SJSA1 (cell line): ENCODE measurements at places on chromosomes 1 and 21.

- H3K27me3 ChIP-seq: peaks cover 7% of the 10 kb centered on the region; the same call in 1 of the 2 replicates
- peaks cover 15% of the 10 kb centered on the region for H3K4me1 ChIP-seq
- H3K36me3 ChIP-seq: no peaks in the 10 kb centered on the region
Measured at GRCh38 chr1:41414716-41415306, 53.6 kb downstream of the FOXO6 start.

- no peaks in the 10 kb centered on the region for H3K27me3 ChIP-seq
- H3K27ac ChIP-seq: peak overlapping the region; percentile 76
- DNase-seq: no peak
- no peak overlapping the region for H3K4me3 ChIP-seq
- peaks cover 32% of the 10 kb centered on the region for H3K36me3 ChIP-seq
Measured at GRCh38 chr1:85496941-85497582, 32.1 kb upstream of the DDAH1 start.

- no peak for DNase-seq
- no peaks in the 10 kb centered on the region for H3K4me1 ChIP-seq
- no peak overlapping the region for H3K27ac ChIP-seq
- H3K36me3 ChIP-seq: no peaks in the 10 kb centered on the region
- no peak overlapping the region for H3K4me3 ChIP-seq
Measured at GRCh38 chr1:14228677-14229076, 369.8 kb upstream of the KAZN start.

- H3K4me1 ChIP-seq: no peaks in the 10 kb centered on the region
- DNase-seq: no peak
Measured at GRCh38 chr1:46479744-46480350, 9.8 kb upstream of the DMBX1 start.

- no peaks in the 10 kb centered on the region for H3K27me3 ChIP-seq
- H3K36me3 ChIP-seq: no peaks in the 10 kb centered on the region
- no peak overlapping the region for H3K27ac ChIP-seq
- no peak overlapping the region for H3K4me3 ChIP-seq
- peaks cover 13% of the 10 kb centered on the region for H3K4me1 ChIP-seq
Measured at GRCh38 chr21:34779860-34780259, 111.1 kb downstream of the CLIC6 start.

DNA sequence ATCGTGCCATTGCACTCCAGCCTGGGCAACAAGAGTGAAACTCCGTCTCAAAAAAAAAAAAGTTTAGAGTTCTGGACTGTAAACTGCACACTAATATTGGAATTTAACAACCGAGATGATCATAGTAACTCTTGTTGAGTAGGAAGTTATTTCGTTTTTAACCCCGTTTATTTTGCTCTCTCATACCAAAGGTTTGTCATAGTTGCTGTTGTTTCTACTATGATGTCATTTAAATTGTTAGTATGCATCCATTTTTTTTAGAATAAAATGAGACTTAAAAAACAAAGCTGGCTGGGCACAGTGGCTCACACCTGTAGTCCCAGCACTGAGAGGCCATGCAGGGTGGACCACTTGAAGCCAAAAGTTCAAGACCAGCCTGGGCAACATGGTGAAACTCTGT, 49.3 kb downstream of the DOP1B start:
- peaks cover 56% of the 10 kb centered on the region for H3K4me1 ChIP-seq
- H3K27me3 ChIP-seq: no peaks in the 10 kb centered on the region
- no peak overlapping the region for H3K4me3 ChIP-seq
- H3K36me3 ChIP-seq: no peaks in the 10 kb centered on the region
- H3K27ac ChIP-seq: no peak overlapping the region
- no peak for DNase-seq

GRCh38 chr1:209265301-209265700, 318.2 kb upstream of the CAMK1G start:
- H3K27me3 ChIP-seq: no peaks in the 10 kb centered on the region
- H3K36me3 ChIP-seq: no peaks in the 10 kb centered on the region
- H3K4me3 ChIP-seq: no peak overlapping the region
- DNase-seq: no peak
- peaks cover 9% of the 10 kb centered on the region; the same call in 1 of the 2 replicates for H3K4me1 ChIP-seq

DNA sequence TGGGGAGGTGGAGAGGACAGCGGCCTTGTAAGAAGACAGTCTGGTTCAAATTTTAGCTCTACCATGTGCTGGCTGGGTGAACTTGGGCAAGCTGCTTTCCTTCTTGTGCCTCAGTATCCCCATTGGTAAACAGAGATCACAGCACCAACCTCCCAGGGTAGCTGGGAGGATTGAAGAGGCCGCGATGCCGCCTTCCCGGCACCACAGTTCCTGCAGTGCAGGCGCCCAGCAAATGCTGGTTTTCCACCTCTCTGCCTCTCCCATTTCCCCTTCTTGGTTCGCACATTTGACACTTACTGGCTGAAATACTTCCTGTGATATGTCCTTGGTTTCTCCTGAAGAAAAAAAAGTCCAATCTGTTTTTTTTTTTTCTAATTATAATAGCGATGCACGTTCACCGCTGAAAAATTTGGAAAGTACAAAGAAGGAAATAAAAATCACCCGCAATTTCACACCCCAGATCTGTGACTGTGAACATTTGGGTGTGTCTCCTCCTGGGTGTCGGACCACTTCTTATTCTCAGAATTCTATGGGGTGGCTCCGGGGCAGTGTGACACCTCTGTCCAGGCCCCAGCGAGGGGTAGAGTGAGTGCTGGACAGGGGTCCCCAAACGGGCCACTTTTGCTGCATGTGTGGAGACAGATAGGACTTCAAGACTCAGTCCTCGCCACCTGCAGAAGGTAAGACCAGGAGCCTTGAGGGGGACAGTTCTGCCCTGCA, 73.1 kb downstream of the RUNX3 start:
- no peaks in the 10 kb centered on the region for H3K36me3 ChIP-seq
- no peak overlapping the region for H3K4me3 ChIP-seq
- H3K4me1 ChIP-seq: no peaks in the 10 kb centered on the region
- H3K27me3 ChIP-seq: no peaks in the 10 kb centered on the region

DNA sequence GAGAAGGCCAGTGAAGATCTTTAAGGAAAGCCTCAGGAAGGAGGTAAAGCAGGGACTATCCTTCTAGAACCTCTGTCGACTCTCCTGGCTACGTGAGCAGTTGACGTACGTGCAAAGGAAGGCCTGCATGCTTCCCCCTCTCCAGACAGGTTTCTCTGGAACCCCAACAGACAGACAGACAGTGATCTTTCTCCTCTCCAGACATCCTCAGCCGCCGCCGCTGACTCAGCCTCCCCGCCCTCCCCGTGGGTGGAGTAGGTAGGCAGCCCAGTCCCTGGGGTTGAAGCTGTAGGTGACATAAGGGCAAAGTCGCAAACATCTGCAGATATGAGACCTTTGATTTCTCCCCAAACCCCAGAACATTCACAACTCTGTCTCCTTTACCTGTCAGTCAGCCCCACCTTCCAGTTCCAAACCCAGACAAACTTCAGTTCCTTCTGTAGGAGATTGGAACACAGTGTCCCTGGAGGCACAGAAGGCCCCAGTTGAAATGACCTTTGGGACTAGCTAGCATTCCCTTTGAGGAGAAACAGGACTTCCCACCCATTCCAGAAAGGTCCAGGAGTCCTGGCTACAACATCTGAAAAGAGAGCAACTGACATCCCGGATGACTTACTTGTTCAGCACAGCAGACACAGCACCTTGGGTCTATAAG, 146.0 kb upstream of the JUN start:
- no peak overlapping the region for H3K27ac ChIP-seq
- DNase-seq: no peak
- H3K27me3 ChIP-seq: no peaks in the 10 kb centered on the region
- peaks cover 12% of the 10 kb centered on the region for H3K4me1 ChIP-seq
- H3K4me3 ChIP-seq: no peak overlapping the region
- H3K36me3 ChIP-seq: no peaks in the 10 kb centered on the region

DNA sequence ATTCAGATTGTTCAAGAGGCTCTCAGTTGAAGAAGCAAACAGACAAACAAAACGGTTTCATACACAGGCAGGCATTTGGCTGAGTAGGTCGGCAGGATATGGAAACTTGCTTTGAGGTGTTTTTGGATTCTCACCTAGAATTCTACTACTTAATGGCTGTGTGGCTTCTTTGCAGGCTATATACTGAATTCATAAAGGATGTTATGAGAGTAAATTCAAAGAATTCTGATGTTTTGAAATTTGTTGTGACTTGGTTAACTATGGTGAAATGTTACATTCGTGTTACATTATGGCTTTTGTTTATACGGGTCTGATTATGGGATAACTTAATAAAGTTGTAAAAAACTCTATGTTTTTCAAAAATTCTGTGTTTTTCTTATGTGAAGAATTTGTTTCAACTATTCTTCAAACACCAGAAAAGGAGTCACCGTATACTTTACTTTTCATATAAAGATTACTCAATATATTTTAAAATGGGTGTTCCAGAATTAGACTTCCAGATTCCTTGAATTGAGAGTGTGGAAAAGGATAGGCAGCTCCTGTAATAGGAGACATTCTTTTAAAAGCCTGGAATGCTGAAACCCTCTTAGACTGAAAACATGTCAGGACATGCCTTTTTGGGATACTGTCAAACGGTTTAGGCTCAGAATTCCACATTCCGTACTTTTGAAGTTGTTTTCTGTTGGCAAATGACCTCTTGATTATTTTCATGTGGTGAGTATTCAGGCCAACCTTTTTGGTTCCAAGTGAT, 8.2 kb upstream of the IRF2BP2 start:
- no peak overlapping the region for H3K4me3 ChIP-seq
- no peak for DNase-seq
- peak overlapping the region; percentile 89 for H3K27ac ChIP-seq
- peaks cover 91% of the 10 kb centered on the region for H3K4me1 ChIP-seq
- H3K27me3 ChIP-seq: no peaks in the 10 kb centered on the region

- DNase-seq: no peak
- no peak overlapping the region for H3K27ac ChIP-seq
- peaks cover 20% of the 10 kb centered on the region for H3K4me1 ChIP-seq
Measured at GRCh38 chr1:152186556-152187285, 27.7 kb upstream of the RPTN start.

GRCh38 chr1:36859926-36860325, 174.4 kb downstream of the GRIK3 start:
- H3K4me3 ChIP-seq: no peak overlapping the region
- H3K4me1 ChIP-seq: no peaks in the 10 kb centered on the region
- no peaks in the 10 kb centered on the region for H3K36me3 ChIP-seq
- no peak overlapping the region for H3K27ac ChIP-seq

- no peak overlapping the region for H3K4me3 ChIP-seq
- H3K27me3 ChIP-seq: no peaks in the 10 kb centered on the region
- H3K36me3 ChIP-seq: no peaks in the 10 kb centered on the region
- DNase-seq: no peak
- H3K4me1 ChIP-seq: peaks cover 10% of the 10 kb centered on the region
Measured at GRCh38 chr1:24139222-24139489, 3.8 kb downstream of the IL22RA1 start.

DNA sequence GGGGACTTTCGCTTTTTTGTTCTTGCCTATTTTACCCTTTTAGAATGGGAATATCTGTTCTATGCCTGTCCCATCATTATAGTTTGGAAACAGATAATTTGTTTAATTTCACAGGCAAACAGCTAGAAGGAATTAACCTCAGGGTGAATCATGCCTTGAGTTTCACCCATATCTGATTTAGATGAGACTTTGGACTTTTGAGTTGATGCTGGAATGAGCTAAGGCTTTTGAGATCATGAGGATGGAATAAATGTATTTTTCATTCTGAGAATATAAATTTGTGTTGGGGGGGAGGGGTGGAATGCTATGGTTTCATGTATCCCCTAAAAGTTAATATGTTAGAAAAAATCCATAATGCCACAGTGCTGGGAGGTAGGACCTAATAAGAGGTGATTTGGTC, 56.1 kb upstream of the TACSTD2 start:
- H3K4me3 ChIP-seq: no peak overlapping the region
- no peak overlapping the region for H3K27ac ChIP-seq
- H3K4me1 ChIP-seq: no peaks in the 10 kb centered on the region
- no peaks in the 10 kb centered on the region for H3K36me3 ChIP-seq
- no peak for DNase-seq

DNA sequence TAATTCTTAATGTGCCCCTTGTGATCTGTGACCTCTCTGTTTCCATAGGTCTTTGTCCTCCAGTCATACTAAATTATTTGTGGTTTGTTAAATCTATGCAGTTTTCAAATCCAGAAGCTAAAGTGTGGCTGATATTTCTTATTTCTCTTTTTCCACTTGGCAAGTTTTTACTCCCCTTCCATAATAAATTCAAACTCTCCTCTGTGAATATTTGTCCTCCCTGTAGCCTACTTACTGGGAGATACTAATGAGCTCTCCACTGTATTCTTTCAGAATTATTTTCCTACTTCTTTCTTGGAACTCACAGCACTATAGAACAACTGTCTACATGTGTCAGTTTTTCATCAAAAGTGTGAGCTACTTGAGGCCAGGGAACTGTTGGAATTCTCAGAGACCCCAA, 430.8 kb upstream of the PTBP2 start:
- no peak for DNase-seq
- no peaks in the 10 kb centered on the region for H3K4me1 ChIP-seq
- no peaks in the 10 kb centered on the region for H3K36me3 ChIP-seq
- H3K27me3 ChIP-seq: no peaks in the 10 kb centered on the region

DNA sequence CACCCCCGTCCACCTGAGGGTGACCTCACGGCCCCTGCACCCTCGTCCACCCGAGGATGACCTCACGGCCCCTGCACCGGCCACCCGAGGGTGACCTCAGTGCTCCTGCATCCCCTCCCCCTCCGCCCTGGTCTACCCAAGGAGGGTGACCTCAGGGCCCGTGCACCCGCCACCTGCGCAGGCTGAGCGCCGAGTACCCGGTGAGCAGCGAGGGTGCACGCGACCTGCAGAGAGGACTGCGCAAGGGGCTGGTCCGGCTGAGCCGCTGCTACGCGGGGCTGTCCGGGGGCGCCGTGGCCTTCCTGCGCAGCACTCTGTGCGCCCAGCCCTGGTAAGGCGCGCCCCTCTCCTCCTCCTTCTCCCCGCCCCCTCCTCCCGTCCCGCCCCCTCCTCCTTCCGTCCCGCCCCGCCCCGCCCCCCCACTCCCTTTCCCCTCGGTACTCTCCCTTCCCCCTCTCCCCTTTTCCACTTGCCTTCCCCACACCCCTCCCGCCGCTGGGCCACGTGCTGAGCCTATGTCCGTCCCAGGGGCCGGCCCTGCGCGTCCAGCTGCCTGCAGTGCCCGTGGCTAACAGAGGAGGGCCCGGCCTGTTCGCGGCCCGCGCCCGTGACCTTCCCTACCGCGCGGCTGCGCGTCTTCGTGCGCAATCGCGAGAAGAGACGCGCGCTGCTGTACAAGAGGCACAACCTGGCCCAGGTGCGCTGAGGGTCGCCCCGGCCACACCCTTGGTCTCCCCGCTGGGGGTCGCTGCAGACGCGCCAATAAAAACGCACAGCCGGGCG, 28.4 kb downstream of the TRIM11 start:
- DNase-seq: no peak
- no peak overlapping the region for H3K27ac ChIP-seq
- H3K27me3 ChIP-seq: no peaks in the 10 kb centered on the region
- no peaks in the 10 kb centered on the region for H3K4me1 ChIP-seq
- no peaks in the 10 kb centered on the region for H3K36me3 ChIP-seq
- H3K4me3 ChIP-seq: no peak overlapping the region

- no peaks in the 10 kb centered on the region for H3K4me1 ChIP-seq
- no peak for DNase-seq
- H3K27me3 ChIP-seq: no peaks in the 10 kb centered on the region
- no peak overlapping the region for H3K27ac ChIP-seq
- no peaks in the 10 kb centered on the region for H3K36me3 ChIP-seq
Measured at GRCh38 chr1:25779894-25780293, 20.1 kb upstream of the SELENON start.
